ENCODE measurements at places on chromosomes 7 and 10. TPM values are rescaled to one million over a fixed set of nuclear protein-coding genes. Genes with fewer than 3 reads are reported as not detected.

DNA sequence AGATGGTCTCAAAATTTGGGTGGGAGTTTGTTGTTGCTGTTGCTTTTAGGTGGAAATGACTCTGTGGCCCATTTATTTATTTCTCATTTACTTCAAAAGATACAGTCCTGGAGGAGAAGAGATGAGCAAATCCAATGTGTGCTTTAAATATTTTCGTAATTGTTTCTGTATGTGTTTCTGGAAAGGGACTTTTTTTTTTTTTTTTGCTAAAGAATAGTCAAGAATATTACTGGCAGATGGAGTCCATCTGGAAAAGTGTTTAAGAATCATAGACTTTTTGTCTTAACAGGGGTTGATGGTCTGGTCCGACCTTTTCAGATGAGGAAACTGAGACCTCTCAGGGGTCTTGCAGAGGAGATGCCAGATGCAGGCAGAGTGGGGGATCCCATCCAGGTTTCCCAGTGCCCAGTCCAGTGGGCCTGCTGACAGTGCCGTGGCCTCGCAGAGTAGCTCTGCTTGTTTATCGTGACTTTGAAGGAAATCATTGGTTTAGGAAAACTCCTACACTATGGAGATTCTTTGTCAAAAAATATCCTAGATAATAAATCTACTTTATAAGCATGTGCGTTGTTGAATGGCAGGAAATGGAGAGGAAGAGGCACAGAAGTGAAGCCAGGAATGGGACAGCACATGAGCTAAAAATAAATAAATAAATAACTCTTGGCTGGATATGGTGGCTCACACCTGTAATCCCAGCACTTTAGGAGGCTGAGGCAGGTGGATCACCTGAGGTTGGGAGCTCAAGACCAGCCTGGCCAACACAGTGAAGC is 164.3 kb upstream of the SVIL start:
- H3K36me3 ChIP-seq: no peaks in the 10 kb centered on the region
- H3K4me3 ChIP-seq: no peak overlapping the region
- no peaks in the 10 kb centered on the region for H3K27me3 ChIP-seq
- H3K27ac ChIP-seq: peak overlapping the region; percentile 47

DNA sequence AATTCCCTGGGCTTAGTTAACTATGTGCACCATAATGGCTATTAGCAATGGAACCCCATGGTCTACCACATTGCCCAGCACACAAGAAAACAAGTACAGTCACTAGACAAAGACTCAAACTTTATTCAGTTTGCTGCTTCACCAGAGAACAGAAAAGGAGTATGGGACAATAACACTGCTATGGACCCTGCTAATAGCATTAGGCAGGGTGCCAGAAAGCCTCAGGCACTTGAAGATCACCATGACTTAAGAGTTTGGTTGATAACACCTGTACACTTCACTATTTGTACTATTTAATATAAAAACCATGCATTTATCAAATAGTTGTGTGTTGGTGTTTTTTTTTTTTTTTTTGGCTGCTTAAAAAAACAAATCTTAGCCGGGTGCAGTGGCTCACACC is 159.6 kb downstream of the KMT2E start:
- H3K27me3 ChIP-seq: no peaks in the 10 kb centered on the region
- no peaks in the 10 kb centered on the region for H3K36me3 ChIP-seq
- H3K4me3 ChIP-seq: no peak overlapping the region
- no peak for DNase-seq
- no peaks in the 10 kb centered on the region for H3K4me1 ChIP-seq
- H3K27ac ChIP-seq: no peak overlapping the region

- H3K27ac ChIP-seq: no peak overlapping the region
- no peaks in the 10 kb centered on the region for H3K36me3 ChIP-seq
- no peak for DNase-seq
- no peaks in the 10 kb centered on the region for H3K27me3 ChIP-seq
These were observed 494.3 kb downstream of the GALNT17 start for GRCh38 chr7:71626206-71626605.

The LRRC18 gene
- polyA plus RNA-seq: 1.0 TPM

- H3K4me3 ChIP-seq: no peak overlapping the region
- no peak for DNase-seq
- no peak overlapping the region for H3K27ac ChIP-seq
- H3K36me3 ChIP-seq: no peaks in the 10 kb centered on the region
- no peaks in the 10 kb centered on the region for H3K4me1 ChIP-seq
These were observed 131.1 kb upstream of the PTPRZ1 start for GRCh38 chr7:121741896-121742295.

GRCh38 chr10:17428351-17429097 is 25.9 kb downstream of the ST8SIA6 start:
- DNase-seq: no peak
- no peaks in the 10 kb centered on the region for H3K36me3 ChIP-seq
- H3K27me3 ChIP-seq: no peaks in the 10 kb centered on the region
- H3K4me3 ChIP-seq: no peak overlapping the region
- H3K4me1 ChIP-seq: peaks cover 2% of the 10 kb centered on the region
- H3K27ac ChIP-seq: no peak overlapping the region

The PDE1C gene
- 16.9 TPM for polyA plus RNA-seq

DNA sequence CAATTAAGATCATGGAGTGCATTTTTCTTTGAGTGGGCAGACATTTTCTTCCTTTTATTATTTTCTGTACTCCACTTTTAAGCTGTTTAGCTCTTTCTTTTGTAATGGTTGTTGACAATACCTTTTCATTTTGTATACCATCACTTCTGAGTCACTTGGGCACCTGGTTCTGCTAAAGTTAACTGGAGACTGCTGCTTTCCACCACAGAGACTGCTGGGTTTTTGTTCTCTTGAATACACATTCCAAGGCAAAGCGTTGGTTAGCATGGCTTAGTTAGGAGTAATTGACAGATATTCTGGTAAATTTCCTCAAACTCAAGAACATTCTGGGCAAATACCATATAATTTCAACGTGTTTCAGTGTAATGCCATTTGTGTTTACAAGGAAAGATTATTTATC is 541.9 kb upstream of the CELF2 start:
- no peaks in the 10 kb centered on the region for H3K27me3 ChIP-seq
- no peak overlapping the region for H3K4me3 ChIP-seq
- H3K4me1 ChIP-seq: no peaks in the 10 kb centered on the region
- no peak for DNase-seq

GRCh38 chr10:90480466-90480865 is 377.4 kb downstream of the HTR7 start:
- no peaks in the 10 kb centered on the region for H3K27me3 ChIP-seq
- no peak overlapping the region for H3K4me3 ChIP-seq

DNA sequence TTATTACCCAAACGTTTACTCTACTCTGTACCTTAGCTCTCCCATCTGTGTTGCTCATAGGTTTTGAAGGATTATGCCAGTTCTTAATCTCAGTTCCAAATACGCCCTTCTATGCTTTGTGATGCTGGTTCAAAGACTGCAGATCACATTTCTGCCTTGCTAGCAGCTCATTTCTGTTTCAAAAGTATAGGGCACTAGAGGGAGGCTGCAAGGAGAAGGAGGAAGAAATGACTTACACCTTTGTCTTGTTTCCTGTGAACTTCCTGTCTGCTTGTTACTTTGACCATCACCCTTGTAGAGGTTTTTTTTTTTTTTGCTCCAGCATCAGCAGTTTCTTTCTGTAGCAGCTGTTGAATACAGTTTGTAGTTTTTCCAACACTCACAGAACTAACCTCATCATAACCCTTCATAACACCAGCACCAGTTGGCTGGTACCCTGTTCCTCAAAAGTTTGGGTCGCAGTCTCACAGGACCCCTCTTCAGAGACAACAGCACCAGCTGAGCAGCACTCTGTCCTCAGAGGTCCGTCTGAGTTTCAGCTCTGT is 16.5 kb downstream of the SLK start:
- peaks cover 4% of the 10 kb centered on the region for H3K4me1 ChIP-seq
- H3K27me3 ChIP-seq: no peaks in the 10 kb centered on the region
- H3K36me3 ChIP-seq: no peaks in the 10 kb centered on the region
- H3K27ac ChIP-seq: no peak overlapping the region
- H3K4me3 ChIP-seq: no peak overlapping the region

The GNAT3 gene
- polyA plus RNA-seq: not detected

DNA sequence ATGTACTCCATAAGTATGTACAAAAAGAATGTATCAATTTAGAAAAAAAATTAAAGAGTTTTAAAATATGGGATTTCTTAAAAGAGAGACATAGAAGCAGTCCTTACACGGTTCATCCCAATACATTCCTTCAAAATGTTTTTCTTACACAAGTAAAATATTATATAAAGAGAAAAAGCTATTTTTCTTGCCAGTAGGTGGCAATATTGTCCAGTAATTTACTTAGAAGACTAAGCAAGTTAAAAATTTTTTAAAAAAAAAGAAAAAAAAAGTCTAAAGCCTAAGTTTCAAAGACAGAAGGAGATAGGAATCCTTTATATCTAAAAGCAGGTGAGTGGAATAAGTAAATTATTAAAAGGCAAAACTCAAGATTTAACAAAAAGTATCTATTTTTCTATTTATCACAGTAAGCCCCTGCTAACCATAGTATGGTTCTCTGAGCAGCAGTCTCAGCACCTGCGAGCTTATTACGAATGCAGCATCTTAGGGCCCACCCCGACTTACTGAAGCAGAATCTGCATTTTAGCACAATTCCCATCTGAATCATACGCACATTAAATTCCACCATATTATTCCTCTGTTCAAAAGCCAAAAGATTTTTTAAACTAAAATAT is 240.6 kb downstream of the DGKI start:
- H3K36me3 ChIP-seq: no peaks in the 10 kb centered on the region
- no peaks in the 10 kb centered on the region for H3K27me3 ChIP-seq
- H3K27ac ChIP-seq: no peak overlapping the region
- no peaks in the 10 kb centered on the region for H3K4me1 ChIP-seq

DNA sequence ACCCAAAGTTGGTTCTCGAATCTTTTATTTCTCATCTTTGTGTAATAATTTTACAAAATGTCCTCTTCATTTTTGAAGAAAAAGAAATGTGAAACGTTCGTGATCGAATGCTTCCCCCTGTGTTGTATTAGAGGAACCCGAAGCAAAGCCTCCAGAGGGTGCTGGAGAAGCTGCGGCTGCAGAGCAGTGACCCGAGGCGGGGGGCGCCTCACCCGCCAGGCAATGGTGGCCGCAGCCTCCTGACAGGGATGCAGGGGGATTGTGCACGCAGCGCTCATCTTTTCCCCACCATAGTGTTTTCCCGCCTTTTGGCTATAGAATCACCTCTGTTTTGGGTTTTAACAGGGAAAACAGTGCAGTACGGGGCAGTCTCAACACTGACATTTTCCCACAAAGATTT is 307.5 kb upstream of the ANKRD30A start:
- H3K27me3 ChIP-seq: no peaks in the 10 kb centered on the region
- no peak for DNase-seq
- H3K27ac ChIP-seq: no peak overlapping the region
- no peak overlapping the region for H3K4me3 ChIP-seq

GRCh38 chr10:31679936-31680335 is 248.7 kb downstream of the ARHGAP12 start:
- peaks cover 21% of the 10 kb centered on the region for H3K4me1 ChIP-seq
- H3K4me3 ChIP-seq: no peak overlapping the region
- H3K27ac ChIP-seq: no peak overlapping the region
- DNase-seq: no peak

DNA sequence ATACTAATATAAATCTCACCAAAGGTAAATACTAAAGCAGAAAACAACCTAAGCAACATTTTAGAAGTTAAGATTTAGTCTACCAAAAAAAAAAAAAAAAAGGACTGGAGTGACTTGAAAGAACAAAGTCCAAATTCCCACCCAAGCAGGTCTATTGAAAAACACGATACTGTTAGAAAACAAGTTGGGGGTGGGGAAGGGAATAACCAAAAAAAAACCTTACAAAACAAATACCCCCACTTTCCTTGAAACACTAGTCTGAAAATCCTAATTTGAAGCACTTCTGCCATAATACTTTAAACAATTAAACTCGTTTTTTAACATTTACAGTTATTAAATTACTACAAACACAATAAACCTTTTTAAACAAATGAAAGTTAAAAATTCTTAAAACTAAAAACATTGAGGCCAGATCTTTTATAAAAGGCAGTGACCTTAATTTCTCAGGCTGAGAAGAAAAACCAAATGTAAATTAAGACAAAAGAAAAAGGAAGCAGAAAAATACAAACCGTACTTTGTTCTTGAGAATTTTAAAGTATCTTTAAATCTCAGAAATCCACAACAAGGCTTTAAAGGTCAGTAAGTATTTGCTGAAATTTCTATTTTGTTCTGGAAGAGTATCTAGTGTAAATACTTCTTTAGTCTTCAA is 135.1 kb downstream of the NRBF2 start:
- H3K27me3 ChIP-seq: no peaks in the 10 kb centered on the region
- H3K36me3 ChIP-seq: no peaks in the 10 kb centered on the region
- no peaks in the 10 kb centered on the region for H3K4me1 ChIP-seq
- H3K4me3 ChIP-seq: peak overlapping the region; percentile 77
- H3K27ac ChIP-seq: peak overlapping the region; percentile 99
- no peak for DNase-seq

DNA sequence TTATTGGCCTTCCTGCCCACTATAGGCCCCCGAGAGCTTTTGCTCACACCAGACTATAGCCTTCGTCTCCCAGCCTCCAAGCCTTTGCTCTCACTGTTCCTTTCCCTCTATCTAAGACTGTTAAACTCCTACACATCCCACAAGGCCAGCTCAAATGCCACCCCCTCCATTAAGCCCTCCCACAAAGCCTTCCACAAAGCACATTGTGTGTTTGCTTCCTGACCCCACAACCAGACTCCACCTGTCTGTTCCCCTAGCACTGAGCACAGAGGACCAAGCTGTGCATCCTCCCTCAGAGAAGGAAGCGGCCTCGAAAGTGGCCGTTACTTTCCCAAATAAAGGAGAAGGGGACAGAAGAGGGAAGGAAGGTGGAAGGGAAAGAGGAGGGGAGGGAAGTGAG is 1.3 kb downstream of the LOXL4 start:
- no peak overlapping the region for H3K4me3 ChIP-seq
- DNase-seq: no peak
- H3K36me3 ChIP-seq: no peaks in the 10 kb centered on the region
- H3K27ac ChIP-seq: no peak overlapping the region

The CNNM1 gene
- 6.7 TPM for polyA plus RNA-seq

DNA sequence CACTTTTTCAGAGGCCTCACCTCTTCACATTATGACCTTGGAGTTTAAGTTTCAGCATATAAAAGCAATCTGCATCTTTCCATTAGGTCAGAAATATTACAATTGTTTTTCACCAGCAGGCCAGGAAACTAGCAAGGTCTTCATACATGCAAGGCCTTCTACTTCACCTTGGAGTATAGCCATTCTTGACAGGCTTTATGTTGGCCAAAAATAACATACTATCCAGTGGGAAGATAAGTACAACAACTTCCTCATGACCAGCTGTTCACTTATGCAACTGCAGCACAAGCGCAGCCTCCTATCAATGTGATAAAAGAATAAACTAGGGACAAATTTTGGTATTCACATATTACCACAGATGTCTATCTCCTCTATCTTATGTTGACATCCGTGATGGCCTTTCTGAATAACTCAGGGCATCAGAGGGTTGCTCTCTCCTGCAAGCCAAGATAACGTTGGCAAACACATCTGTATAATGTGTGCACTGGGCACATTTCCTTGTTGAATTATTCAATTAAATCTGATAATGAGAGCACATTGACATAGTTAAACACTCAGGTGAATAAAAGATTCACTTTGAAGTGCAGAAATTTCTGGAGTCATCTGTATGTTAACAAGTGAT is 239.8 kb downstream of the FZD1 start:
- H3K4me1 ChIP-seq: no peaks in the 10 kb centered on the region
- DNase-seq: no peak
- no peak overlapping the region for H3K4me3 ChIP-seq
- no peak overlapping the region for H3K27ac ChIP-seq
- H3K27me3 ChIP-seq: no peaks in the 10 kb centered on the region

Data from spinal cord (tissue), 10 donors.